Renal pelvis (tissue), 12 donors: ENCODE measurements at places on chromosomes 7 and 10. TPM values are rescaled to one million over a fixed set of nuclear protein-coding genes. Genes with fewer than 3 reads are reported as not detected.

DNA sequence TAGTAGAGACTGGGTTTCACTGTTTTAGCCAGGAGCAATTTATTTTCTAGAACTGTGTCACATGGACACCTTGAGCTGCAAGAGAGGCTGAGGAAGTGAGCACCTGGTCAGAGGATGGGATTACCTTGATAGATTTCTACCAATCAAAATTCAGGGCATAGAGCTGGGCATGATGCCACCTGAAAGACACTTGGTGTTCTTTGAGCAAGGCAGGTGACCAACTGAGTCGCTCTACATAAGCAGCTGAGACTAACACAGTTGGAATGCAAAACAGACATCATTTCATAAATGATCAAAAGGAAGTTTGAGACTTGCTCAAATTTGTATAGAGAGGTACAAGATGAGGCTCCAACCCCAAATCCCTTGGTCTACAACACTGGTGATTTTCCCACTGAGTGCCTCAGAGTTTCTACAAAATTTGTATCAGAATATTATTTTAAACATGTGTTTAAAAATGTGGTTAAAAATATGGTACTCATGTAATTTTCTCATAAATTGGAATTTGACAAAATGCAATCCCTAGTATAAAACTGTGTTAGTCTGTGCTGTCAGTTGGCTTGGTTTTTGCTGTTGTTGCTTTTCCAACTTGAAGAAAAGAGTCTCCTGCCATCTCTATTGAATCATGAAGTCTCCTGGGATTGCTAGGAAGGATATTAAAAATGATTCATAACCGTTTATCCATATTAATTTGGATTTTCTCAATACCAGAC lies 156.4 kb upstream of the MDFIC start:
- DNase-seq = no peak

GRCh38 chr10:112370424-112370819 lies 3.5 kb upstream of the ACSL5 start:
- DNase-seq = no peak

DNA sequence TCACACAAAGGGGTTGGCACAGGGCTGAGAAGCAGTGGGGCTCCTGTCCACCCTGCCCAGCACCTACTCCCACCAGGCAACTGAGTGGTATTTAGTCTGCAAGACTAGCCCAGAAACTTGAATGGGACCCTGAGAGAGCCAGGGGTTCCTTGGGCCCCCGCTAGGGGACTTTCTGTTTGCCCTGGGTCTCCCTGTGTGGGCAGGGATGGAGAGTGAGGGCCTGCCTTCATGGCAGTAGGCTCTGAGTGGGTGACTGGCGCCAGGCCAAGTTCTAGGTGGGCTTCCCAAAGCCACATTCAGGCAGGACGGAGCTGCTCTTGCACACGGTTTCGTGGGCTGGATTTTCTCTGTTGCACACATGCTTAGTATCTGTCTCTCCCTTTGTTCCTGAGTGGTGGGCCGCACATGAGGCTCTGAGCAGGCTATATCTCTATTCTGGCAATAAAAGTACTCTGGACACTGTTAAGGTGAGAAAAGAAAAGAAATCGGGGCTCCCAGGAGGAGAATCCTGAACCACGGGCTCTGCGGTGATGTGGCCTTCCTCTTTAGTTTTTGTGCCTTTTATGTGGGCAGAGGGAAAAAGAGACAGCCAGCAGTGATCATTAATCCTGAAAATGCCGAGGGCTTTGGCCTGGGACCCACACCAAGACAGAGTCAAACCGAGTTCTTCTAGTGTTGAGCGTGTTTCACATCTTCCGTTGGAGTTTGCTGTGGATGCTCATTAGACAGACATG lies 26.9 kb downstream of the IL2RA start:
- DNase-seq = no peak

SCRN1 gene
- 65.7 TPM for polyA plus RNA-seq

DNA sequence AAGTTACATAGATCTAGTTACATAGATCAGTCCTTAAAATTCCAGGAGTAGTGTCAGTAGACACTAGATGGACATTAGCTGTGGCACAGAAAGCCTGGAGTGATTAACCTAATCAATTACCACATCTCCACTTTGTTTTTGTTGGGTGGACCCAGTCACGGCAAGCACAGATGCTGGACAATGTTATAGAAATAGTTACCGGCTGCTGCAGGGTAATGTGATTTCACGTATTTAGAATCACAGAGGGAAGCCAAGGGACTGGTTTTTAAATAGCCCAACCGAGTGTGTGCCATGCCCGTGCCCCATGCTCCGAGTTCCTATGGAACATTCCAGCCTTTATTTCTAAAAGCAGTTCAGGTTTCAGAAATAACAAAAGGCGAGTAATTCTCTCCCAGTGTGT lies 2.8 kb downstream of the LGI1 start:
- DNase-seq = no peak

ACTL6B gene
- not detected for polyA plus RNA-seq

LDB3 gene
- polyA plus RNA-seq = 1.2 TPM

DNA sequence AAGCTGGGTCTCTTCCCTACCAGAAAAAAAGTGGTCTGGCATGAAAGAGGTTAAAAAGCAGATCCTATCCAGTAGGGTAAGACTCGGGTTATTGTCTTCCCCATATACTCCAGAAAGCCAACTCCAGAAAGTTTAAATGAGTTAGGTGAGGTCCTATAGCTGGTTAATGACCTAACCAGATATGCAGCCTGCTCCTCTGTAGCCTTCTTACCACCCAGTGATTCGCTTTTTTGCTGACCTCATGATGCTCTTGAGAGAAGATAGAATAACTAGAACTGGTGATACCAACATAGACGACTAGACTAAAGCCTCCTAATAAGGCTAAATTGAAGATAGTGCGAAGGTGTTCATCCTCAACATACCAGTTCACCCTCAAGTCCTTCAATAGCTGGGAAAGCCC lies 675 bp upstream of the GIMAP1 start:
- no peak for DNase-seq

GRCh38 chr7:103894656-103895596 lies 94.5 kb downstream of the RELN start:
- DNase-seq = no peak

- no peak for DNase-seq
Measured at GRCh38 chr7:25886387-25887240, 265.4 kb upstream of the NFE2L3 start.

DNA sequence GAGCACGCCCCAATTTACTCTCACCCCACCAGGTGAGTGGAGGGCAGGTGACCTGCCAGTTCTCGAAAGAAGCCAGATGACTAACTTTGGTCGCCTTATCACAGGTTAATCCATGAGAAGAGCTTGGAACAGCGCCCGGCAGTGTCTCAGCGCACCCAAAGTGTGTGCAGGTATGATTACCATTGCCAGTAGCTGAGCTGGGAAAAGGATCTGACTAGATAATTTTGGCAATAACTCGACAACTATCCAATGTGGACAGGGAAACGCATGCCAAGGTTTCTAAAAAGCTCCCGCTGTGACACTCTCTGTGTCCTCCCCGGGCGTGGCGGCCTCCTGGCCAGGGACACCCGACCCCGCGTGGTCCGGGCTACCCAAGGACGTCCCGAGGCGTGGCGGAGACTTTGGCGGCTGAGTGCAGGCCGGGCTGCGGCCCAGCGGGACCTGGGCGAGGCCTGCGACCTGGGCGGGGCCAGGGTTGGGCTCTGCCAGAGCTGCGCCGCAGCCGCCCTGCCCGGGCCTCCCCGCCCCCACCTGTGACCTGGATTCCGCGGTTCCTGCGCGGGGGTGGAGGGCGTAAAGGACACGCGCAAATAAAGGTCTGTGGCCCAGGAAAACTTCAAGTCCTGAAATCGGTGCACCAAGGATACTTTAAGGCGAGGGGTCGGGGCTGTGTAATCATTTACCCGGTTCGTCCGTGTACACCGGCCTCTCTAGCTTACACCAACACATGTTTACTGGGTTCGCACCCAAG lies 13.7 kb upstream of the WAPL start:
- no peak for DNase-seq

LRRC61 gene
- polyA plus RNA-seq = 33.1 TPM

GIMAP5 gene
- 4.3 TPM for polyA plus RNA-seq

RGR gene
- polyA plus RNA-seq = not detected

DNA sequence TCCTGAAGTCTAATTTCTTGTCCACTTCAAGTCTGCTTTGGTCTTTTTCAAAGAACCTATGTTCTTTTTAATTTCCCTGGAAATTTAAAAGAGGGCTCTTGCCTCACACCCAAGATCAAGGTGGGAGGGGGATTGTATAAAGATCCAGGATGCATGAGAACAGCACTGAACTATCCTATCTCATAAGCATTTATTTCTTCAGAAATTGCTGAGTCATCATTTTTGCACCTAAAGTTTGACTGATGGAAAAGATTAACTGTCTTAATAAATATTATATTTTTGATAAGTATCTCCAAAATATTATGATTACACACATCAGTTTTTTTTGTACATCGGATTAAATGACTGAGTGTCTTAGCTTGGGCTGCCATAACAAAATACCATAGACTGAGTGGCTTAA lies 90.5 kb downstream of the RPS24 start:
- no peak for DNase-seq

GRCh38 chr10:34880817-34881216 lies 65.7 kb upstream of the PARD3 start:
- DNase-seq = no peak

- DNase-seq = no peak
Measured at GRCh38 chr10:52078397-52078937, 235.6 kb upstream of the DKK1 start.

TMEM176B gene
- polyA plus RNA-seq = 112 TPM

FAM241B gene
- 11.4 TPM for polyA plus RNA-seq

DNA sequence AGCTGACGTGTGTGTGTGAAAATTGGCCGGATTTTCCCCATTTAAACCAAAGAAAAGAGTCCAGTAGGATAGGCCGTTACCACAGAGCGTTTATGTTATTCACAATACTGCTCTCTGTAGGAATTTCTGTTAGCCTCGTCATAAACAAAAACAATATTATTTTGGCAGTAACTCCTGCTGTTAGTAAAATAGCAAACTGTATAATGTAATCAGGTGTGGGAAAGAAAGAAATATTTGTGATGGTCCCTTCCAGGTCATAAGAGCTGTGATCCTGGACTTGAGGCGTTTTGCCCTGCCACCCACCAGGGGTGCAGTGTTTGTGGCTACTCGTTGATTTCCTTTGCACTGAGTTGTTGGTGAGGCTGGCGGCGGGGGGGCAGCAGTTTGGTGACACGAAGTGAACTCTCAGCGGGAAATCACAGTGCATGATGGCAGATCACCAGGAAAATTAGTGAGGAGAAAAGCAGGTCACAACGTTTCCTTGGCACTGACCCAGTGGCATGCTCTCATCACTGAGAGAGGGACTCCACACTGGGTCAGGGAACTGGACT lies 2.8 kb downstream of the EEPD1 start:
- no peak for DNase-seq

YKT6 gene
- polyA plus RNA-seq = 77.7 TPM

- DNase-seq = no peak
Measured at GRCh38 chr10:4708123-4708759, 117.8 kb upstream of the AKR1E2 start.

- no peak for DNase-seq
Measured at GRCh38 chr10:48568546-48568945, 36.3 kb downstream of the ARHGAP22 start.

DNA sequence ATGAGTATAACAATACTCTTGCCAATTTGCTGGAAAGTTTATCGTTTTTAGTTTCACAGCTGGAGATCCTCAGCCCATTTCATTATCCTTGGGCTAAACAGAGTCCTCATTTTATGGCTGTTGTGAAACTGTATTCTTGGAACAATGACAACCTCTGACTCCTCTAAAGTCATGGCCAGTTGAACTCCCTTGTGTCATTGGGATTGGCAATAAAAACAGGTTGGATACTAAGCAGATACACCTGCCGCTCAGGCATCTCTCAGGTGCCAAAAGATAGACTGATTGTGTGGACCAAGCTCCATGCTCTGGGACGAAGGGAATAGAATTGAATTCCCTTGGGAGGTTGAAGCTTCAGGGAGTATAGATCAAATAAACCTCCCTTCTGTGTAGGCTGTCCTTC lies 182.2 kb downstream of the WDR11 start:
- no peak for DNase-seq

- DNase-seq = no peak
Measured at GRCh38 chr10:1151076-1152033, 95.2 kb downstream of the WDR37 start.

GRCh38 chr7:51817694-51818225 lies 501.2 kb upstream of the COBL start:
- DNase-seq = no peak

SAP25 gene
- 7.0 TPM for polyA plus RNA-seq

DNA sequence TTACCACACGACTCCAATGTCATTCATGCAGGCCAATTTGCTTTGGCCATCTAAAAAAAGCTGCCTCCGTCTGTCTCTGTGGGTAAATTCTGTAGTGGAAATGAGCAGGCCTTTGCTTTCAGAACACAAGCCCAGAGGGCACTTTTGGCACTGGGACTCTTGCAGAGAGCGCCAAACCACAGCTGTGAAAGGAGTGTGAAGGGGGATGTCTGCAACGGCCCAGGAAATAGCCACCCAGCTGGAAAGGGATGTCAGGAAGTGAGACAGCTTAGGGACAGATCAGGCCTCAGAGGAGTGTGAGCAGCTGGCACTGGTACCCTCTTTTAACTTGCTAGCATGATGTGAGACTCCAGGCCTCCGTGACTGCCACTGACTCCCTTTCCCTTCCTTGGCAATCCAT lies 152.4 kb downstream of the DKK1 start:
- DNase-seq = no peak

- no peak for DNase-seq
Measured at GRCh38 chr7:2939193-2939885, 95.2 kb upstream of the GNA12 start.

TAX1BP1 gene
- 99.8 TPM for polyA plus RNA-seq

GRCh38 chr10:26844396-26844975 lies 16.3 kb downstream of the ABI1 start:
- no peak for DNase-seq

- DNase-seq = peak; percentile 28
Measured at GRCh38 chr10:17910125-17910789, 41.5 kb upstream of the SLC39A12 start.

GRCh38 chr7:76211216-76211615 lies 9.5 kb downstream of the SRRM3 start:
- no peak for DNase-seq

GRCh38 chr7:158351051-158351450 lies 236.6 kb downstream of the PTPRN2 start:
- no peak for DNase-seq

- no peak for DNase-seq
Measured at GRCh38 chr7:38187794-38188440, 9.9 kb downstream of the STARD3NL start.

DNA sequence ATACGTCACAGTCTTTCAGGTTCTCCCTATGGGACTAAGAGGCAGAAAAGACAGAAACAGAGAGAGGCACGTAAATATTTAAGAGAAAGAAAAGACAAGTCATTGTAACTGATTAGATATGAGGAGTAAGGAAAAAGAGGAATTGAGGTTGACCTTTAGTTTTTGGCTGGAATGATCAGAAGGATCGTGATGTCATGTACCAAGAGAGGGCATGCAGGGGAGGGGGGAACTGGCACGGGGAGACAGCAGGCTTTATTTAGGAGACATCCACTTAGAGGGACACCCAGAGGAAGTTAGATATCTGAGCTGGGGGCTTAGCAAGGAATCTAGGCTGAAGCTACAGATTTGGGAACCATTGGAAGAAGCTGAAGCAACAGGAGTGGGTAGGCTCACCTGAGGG lies 9.2 kb upstream of the LRRC20 start:
- no peak for DNase-seq

OPN1SW gene
- polyA plus RNA-seq = 1.9 TPM

- no peak for DNase-seq
Measured at GRCh38 chr10:15344256-15344875, 26.7 kb downstream of the FAM171A1 start.

GRCh38 chr10:79077488-79078173 lies 8.9 kb downstream of the ZMIZ1 start:
- DNase-seq = no peak
